ENCODE measurements at places on chromosomes 2 and 18. TPM values are rescaled to one million over a fixed set of nuclear protein-coding genes. Genes with fewer than 3 reads are reported as not detected.

Gene MREG
- total RNA-seq = 61.9 TPM

Gene ZNF396
- total RNA-seq = 0.80 TPM

Gene ABCG5
- total RNA-seq = not detected

Gene PRKAG3
- not detected for total RNA-seq

Gene CRYGD
- total RNA-seq = not detected
